Ovary (tissue), 10 donors: ENCODE measurements at places on chromosomes 7 and 10.
A peak's percentile ranks its signal among the peaks of the same experiment; 100 is the strongest.

DNA sequence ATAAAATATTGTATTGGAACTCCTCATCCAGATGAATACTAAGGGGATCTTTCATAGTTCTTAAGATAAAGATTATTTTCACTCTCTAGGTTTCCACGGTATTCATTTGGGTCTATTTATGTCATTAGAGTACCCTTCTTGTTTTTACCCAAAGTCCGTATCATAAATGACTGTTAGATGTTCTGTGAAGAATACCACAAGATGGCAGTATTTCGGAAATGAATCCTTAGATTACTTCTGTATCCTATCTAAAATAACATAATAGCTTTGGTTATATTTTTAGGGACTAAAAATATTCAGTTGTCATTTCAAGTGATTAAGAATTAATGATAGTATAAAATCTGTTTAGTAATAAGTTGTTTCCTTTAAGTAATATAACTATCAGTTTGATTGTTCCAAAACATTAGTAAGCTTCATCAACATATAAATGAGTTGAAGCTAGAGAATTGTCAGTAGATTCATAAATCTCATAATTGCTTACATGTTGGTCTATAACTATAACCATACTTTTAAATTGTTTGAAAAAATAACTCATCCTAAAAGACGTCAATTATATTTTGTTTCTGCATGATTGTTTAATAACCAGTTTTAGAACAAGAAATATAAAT, 337.5 kb upstream of the KCND2 start:
- no peak for DNase-seq

GRCh38 chr7:150361807-150362621, 6.6 kb upstream of the REPIN1 start:
- DNase-seq: no peak

DNA sequence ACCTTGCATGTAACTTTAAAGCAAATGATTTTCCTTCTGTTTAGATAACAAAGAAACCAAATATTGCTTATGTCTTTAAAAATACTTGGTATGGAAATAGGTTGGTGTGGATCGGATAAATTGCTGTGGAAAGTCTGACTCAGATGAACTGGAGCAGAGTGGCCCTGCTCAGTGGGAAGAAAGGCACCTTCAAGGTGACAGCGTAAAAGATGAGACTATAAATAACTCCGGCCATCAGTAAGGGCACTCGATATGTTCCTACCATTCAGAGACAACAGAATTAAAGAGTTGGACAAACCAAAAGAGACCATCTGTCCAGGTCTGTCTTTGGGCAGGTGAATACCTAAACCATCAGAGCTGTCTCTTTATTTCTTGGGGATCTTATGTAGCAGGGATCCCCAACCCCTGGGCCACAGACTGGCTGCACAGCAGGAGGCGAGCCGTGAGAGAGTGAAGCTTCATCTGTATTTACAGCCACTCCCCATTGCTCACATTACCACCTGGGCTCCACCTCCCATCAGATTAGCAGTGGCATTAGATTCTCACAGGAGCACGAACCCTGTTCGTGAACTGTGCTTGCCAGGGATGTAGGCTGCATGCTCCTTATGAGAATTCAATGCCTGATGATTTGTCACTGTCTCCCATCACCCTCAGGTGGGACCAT, 357.1 kb downstream of the PRPF18 start:
- no peak for DNase-seq

DNA sequence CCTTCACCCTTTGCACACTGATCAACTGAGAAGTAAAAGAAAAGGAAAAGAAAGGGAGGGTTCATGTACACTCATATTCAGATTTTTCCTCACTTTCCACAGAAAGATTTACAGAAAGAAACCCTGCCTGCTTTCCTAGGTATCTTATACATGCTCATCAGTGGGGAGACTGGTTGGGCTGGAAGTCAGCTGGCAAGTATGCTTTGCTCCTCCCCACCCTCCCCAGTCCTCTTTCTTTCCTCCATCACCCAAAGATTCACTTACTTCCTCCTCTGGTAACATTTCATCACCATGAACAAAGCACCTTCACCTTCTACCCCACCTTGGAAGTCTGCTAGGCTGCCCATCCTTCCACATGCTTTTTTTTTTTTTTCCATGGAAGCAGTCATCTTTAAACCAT, 153.2 kb upstream of the NRBF2 start:
- no peak for DNase-seq

GRCh38 chr10:49300140-49300974, 1.4 kb downstream of the C10orf71 start:
- no peak for DNase-seq

DNA sequence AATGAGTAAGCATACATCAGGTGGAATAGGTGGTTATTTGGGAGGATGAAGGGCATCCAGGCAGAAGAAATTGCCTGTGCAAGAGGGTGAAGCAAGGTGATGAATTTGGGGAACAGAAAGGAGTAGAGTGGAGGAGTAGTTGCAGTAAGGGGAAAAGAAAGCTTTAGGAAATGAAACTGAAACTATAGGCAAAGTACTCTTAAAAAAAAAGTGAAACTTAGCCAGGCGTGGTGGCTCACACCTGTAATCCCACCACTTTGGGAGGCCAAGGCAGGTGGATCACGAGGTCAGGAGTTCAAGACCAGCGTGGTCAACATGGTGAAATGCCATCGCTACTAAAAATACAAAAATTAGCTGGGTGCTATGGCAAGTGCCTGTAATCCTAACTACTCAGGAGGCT, 17.6 kb downstream of the NUP205 start:
- no peak for DNase-seq

DNA sequence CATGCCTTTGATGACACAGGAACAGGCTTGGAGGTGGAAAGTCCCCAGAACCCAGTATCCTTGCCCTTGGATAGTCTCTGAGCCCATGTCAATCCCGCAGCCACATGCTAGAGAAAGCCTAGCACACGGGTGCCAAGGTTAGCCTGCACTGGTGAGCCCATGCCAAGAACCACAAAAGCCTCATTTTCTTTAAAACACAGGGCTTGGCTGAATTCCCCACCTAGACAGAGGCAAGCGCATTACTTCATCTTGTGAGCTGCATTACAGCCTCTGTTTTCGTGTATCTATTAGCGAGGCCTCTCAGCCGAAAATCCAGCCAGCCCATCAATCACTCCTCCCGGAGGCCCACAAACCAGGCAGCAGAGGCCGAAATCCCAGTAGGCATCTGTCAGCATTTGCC, 314.9 kb upstream of the AUTS2 start:
- DNase-seq: no peak

GRCh38 chr7:2158331-2159175, 74.2 kb downstream of the MAD1L1 start:
- DNase-seq: peak; percentile 16

GRCh38 chr10:124557648-124558338, 96.2 kb downstream of the LHPP start:
- no peak for DNase-seq

- no peak for DNase-seq
Measured at GRCh38 chr7:77315182-77315591, 101.0 kb downstream of the GSAP start.

DNA sequence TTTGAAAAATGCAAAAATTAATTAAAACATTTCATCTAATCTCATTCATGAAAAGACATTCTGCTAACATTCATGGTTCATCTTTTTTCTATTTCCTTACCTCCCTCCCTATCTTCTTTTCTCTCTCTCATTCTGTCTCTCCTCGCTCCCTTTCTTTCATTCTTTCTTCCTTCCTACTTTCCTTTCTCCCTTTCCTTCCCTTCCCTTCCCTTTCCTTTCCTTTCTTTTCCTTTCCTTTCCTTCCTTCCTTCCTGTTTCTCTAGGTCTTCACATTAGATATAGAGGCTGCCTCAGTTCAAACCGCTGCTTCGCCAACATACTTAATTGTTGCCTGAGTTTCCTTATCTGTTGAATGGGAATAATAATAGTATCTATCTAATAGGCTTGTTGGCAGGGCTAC, 21.9 kb downstream of the SFRP4 start:
- no peak for DNase-seq
